ENCODE measurements at places on chromosomes 1 and 21. TPM values are rescaled to one million over a fixed set of nuclear protein-coding genes. Genes with fewer than 3 reads are reported as not detected.

The HUNK gene
- polyA plus RNA-seq, result 6.3 TPM

The CYYR1 gene
- polyA plus RNA-seq, result 16.7 TPM

The MXRA8 gene
- 73.1 TPM for polyA plus RNA-seq

The CCDC17 gene
- polyA plus RNA-seq, result 1.8 TPM

The RGS13 gene
- polyA plus RNA-seq, result 0.15 TPM

The KLF17 gene
- not detected for polyA plus RNA-seq

The HNRNPCL4 gene
- polyA plus RNA-seq, result not detected

The SLC35E2B gene
- 37.7 TPM for polyA plus RNA-seq

The C1orf87 gene
- 1.7 TPM for polyA plus RNA-seq

The DISP3 gene
- polyA plus RNA-seq, result 0.30 TPM

The NBPF19 gene
- polyA plus RNA-seq, result 8.6 TPM

The MYBPHL gene
- 0.94 TPM for polyA plus RNA-seq

The CNR2 gene
- polyA plus RNA-seq, result 0.05 TPM

The LAMC2 gene
- 2.6 TPM for polyA plus RNA-seq

The HMCN1 gene
- 3.9 TPM for polyA plus RNA-seq

The PRDX1 gene
- polyA plus RNA-seq, result 129 TPM

The LHX8 gene
- polyA plus RNA-seq, result not detected

The KCNK2 gene
- polyA plus RNA-seq, result 1.7 TPM

The CFHR3 gene
- 1.7 TPM for polyA plus RNA-seq

The NBL1 gene
- polyA plus RNA-seq, result 25.9 TPM

The PRR9 gene
- not detected for polyA plus RNA-seq

The MTR gene
- polyA plus RNA-seq, result 17.5 TPM

The OR2L3 gene
- polyA plus RNA-seq, result not detected

The CD48 gene
- polyA plus RNA-seq, result 2.1 TPM

The IARS2 gene
- 47.4 TPM for polyA plus RNA-seq

The GBP6 gene
- polyA plus RNA-seq, result not detected

The OR2T11 gene
- not detected for polyA plus RNA-seq

The S100A1 gene
- polyA plus RNA-seq, result 11.6 TPM

The SPRR2A gene
- not detected for polyA plus RNA-seq

The ECM1 gene
- 4.2 TPM for polyA plus RNA-seq

The ERVH48-1 gene
- 1.3 TPM for polyA plus RNA-seq

The HPCAL4 gene
- polyA plus RNA-seq, result 1.8 TPM

The VTCN1 gene
- polyA plus RNA-seq, result 0.22 TPM

The OR10J1 gene
- polyA plus RNA-seq, result not detected

The LYPLA2 gene
- polyA plus RNA-seq, result 32.3 TPM

The ZNF362 gene
- polyA plus RNA-seq, result 35.1 TPM

The ELF3 gene
- polyA plus RNA-seq, result 0.15 TPM

The EIF2D gene
- polyA plus RNA-seq, result 38.7 TPM

The BPNT1 gene
- polyA plus RNA-seq, result 23.1 TPM

The TINAGL1 gene
- polyA plus RNA-seq, result 29.9 TPM

The GIPC2 gene
- 0.94 TPM for polyA plus RNA-seq

Data from hindlimb muscle (tissue), 1 donor.